ENCODE measurements at places on chromosomes 6 and 20.

- H3K4me1 ChIP-seq = no peaks in the 10 kb centered on the region
- no peak within 1 kb of the TSS for H3K27ac ChIP-seq
- H3K36me3 ChIP-seq = no peaks in the 10 kb centered on the region
- H3K4me3 ChIP-seq = no peak within 1 kb of the TSS
- peaks cover 9% of the 10 kb centered on the region for H3K27me3 ChIP-seq
Measured at GRCh38 chr20:45174434-45175364, at the start of gene PI3. Gene PI3, plus strand, starts transcription at chr20:45174902. Its CDS starts 21 bp downstream, at chr20:45174923.

DNA sequence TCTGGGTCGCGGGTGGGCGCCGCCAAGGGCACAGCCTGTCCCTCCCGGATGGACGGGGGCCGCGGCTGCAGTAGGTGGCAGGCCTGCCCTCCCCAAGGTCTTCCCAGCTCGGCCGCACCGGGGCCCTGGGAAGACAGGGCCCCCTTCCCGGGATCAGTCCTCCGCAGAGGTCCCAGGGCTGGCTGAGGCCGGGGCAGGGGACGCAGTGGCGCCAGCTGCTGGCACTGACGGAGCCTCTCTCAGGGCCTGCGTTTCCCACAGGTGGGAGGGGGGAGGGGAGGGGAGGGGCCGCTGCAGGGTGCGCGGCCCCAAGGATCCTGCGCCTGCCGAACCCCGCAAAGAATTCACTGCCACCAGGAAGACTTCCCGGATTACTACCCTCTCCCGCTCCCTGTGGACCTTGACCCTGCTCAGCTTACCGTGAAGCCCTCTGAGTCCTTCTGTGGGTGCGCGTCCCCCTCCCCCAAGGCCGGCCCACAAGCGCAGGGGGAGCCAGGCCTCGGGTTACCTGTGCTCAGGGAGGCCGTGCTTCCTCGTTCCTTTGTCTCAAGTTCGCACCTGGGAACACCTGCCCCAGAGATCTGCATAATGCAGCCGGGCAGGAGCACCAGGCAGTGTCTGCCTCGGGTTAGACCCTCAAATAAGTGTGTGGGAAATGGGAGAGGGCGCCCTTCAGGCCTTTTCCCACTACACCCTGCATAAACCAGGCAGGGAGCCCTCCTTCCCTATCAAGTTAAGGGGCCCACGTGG, 5.1 kb downstream of the LZTS3 start:
- H3K4me1 ChIP-seq = peaks cover 4% of the 10 kb centered on the region
- no peak overlapping the region for H3K4me3 ChIP-seq
- H3K27ac ChIP-seq = no peak overlapping the region
- H3K36me3 ChIP-seq = no peaks in the 10 kb centered on the region
- H3K27me3 ChIP-seq = peaks cover 43% of the 10 kb centered on the region

DNA sequence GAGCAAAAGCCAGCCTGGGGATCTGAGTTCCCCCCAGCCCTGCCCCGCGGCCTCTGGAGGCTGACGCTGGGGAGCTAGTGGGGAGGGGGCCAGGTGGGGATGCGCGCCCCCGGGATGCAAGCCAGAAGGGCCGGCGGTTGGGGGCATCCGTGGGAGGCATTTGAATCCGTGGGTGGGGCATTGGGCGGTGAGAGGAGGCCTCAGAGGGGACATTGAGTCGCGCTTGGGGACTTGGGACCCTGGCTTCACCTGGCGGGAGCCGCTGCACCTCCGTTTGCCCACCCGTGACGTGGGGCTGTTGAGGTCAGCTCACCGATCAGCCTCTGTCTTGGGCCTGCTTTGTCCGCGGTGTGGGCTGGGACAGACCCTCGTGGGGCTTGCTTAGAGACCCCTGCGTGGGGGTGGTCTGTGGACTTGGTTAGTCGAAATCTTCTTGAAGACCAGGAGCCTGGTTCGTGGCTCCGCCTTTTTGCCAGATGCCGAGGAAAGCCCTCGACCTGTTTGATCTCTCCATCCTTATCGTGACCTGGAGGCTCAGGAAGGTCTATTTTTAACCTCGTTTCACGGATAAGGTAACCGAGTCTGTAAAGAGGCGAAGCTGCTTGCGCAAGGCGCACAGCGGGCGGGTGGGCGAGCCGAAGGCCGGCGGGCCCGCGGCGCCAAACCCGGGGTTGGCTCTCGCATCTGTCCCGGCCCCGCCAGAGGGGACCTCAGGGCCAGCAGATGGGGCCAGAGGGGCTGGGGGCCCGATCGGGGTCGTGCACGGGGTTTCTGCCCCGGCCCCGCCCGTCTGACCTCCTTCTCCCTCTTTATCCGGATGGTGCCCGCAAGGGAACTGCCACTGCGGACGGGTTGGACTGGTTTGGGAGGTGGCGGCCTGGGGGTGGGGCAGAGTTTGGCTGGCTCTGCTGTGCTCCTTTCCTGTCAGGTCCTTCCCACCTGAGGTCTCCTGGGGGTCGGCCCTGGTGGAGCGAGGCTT, 8.3 kb downstream of the FAM110A start:
- H3K27ac ChIP-seq = no peak overlapping the region
- peaks cover 33% of the 10 kb centered on the region for H3K4me1 ChIP-seq
- H3K27me3 ChIP-seq = no peaks in the 10 kb centered on the region
- H3K4me3 ChIP-seq = peak overlapping the region; percentile 39

GRCh38 chr6:26428206-26428605, 12.1 kb upstream of the BTN3A3 start:
- no peaks in the 10 kb centered on the region for H3K27me3 ChIP-seq
- H3K27ac ChIP-seq = no peak overlapping the region
- peaks cover 12% of the 10 kb centered on the region for H3K4me1 ChIP-seq
- H3K36me3 ChIP-seq = peaks cover 32% of the 10 kb centered on the region
- DNase-seq = no peak

DNA sequence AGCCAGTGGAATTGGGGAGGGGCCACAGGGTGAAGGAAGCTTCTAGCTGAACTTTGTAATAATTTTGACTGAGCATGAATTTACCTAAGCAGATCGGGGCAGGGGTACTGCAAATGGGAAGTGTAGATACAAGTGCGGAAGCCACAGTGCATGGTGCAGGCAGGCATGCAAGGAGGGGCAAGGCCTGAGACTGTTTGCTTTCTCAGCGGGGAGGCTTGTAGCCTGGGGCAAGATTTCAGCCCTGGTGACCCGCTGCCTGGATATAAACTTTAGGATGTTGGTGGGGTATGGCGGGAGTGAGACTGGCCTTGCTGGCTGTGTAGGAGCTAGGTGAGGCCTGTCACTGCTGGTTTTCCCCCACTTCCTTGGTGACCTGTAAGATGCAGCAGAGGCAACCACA, 266.4 kb upstream of the PREP start:
- H3K36me3 ChIP-seq = peaks cover 12% of the 10 kb centered on the region
- no peak overlapping the region for H3K27ac ChIP-seq
- DNase-seq = no peak
- H3K4me3 ChIP-seq = no peak overlapping the region
- peaks cover 8% of the 10 kb centered on the region for H3K27me3 ChIP-seq

DNA sequence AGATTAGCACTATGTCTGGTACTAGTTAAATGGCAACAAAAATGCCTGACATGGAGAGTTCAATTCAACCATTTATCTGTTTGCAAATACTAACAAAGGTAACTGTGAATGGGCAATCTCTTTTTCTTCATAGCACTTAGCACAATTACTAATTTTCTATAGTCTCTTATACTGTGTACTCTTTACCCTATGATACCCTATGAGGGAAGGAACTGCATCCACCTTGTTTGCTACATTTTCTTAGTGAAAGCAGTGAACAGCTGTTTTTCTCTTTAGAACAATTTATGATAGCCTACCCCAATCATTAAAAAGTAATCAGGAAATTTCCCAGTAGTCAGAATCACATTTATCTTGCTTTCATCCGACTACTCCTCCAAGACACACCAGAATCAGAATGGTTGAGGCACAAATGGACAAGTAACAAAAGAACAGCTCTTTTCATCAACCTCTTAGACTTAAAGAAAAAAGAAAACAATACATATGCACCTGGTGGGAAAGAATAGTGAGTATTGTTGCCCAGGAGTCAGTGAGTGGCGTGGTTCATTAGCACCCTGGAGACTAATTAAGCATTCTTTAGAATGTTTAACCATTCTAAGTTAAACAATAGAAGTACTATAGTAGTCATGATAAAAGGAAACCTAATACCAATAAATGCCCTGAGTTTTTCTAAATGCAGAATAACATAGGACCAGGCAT, 16.7 kb downstream of the ZNF292 start:
- no peak overlapping the region for H3K4me3 ChIP-seq
- peaks cover 46% of the 10 kb centered on the region for H3K4me1 ChIP-seq
- H3K36me3 ChIP-seq = peaks cover 49% of the 10 kb centered on the region
- H3K27ac ChIP-seq = no peak overlapping the region

- DNase-seq = no peak
- H3K4me1 ChIP-seq = no peaks in the 10 kb centered on the region
- no peak overlapping the region for H3K27ac ChIP-seq
- no peaks in the 10 kb centered on the region for H3K27me3 ChIP-seq
- no peak overlapping the region for H3K4me3 ChIP-seq
Measured at GRCh38 chr20:11137688-11138087, 463.9 kb upstream of the JAG1 start.

DNA sequence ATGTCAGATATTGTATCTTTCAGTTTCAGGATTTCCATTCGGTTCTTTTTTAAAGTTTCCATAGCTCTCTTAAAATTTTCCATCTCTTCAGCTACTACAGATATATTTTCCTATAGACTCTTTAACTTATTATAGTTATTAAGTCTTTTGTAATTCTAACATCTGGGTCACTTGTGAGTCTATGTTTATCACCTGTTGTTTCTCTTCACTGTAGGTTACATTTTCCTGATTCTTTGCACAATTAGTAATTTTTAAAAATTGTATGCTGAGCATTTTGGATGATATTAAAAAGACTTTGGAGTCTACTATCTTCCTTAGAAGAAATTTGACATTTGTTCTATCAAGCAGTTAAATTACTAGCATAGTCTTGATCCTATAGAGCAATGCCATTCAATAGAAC, 140.7 kb downstream of the QRSL1 start:
- H3K27ac ChIP-seq = no peak overlapping the region
- H3K36me3 ChIP-seq = no peaks in the 10 kb centered on the region
- DNase-seq = no peak
- H3K4me3 ChIP-seq = no peak overlapping the region
- H3K4me1 ChIP-seq = no peaks in the 10 kb centered on the region

GRCh38 chr20:23541330-23541729, 27.0 kb downstream of the CST9L start:
- no peak overlapping the region for H3K4me3 ChIP-seq
- H3K36me3 ChIP-seq = no peaks in the 10 kb centered on the region
- no peaks in the 10 kb centered on the region for H3K4me1 ChIP-seq
- H3K27ac ChIP-seq = no peak overlapping the region
- DNase-seq = no peak

DNA sequence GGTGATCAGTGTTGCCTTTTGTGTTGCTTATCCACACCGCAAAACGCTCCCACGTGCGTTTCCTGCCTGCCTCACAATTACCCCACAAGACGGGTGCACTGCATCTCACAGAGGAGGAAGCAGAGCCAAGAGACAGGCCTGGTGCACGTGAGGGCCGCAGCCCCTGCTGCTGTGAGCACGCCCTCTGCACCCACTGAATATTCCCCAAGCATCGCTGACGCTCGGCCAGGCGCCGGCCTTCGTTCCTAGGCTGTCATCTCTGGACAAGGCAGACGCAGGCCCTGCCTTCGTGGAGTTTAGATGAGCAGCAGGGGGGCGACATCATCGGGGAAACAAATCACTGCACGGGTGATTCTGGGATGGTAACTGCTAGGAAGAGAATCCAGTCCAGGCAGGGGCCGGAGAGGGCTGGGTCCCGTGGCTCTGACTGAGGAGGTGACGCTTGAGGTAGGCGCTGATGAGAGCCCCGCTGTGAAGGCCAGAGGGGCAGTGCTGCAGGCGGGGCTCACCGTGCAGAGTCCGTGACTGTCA, 162.4 kb upstream of the QKI start:
- no peak overlapping the region for H3K27ac ChIP-seq
- H3K4me1 ChIP-seq = no peaks in the 10 kb centered on the region
- H3K36me3 ChIP-seq = no peaks in the 10 kb centered on the region
- DNase-seq = no peak
- H3K4me3 ChIP-seq = no peak overlapping the region

- no peaks in the 10 kb centered on the region for H3K27me3 ChIP-seq
- no peak overlapping the region for H3K4me3 ChIP-seq
- no peak overlapping the region for H3K27ac ChIP-seq
Measured at GRCh38 chr20:32478576-32478975, 106.6 kb downstream of the NOL4L start.

Measured in activated T-helper 2 cell treated with anti-CD3 and anti-CD28 coated beads, Interferon-gamma antibody, Interleukin-2, Interleukin-4, amounts not matched to agents 10 μg/mL and 5 μg/mL and 100 μg/mL, durations not matched to agents 14 hours and 24 hours and 36 hours (primary cell).